CD8-positive, alpha-beta memory T cell (primary cell): ENCODE measurements at places on chromosomes 12 and 14. TPM values are rescaled to one million over a fixed set of nuclear protein-coding genes. Genes with fewer than 3 reads are reported as not detected.

Gene FSCB
- not detected for polyA plus RNA-seq

GRCh38 chr14:87840906-87841305 is 152.1 kb downstream of the GALC start:
- no peak for DNase-seq

GRCh38 chr12:120783197-120783596 is 57.6 kb downstream of the ACADS start:
- no peak for DNase-seq

GRCh38 chr12:29627221-29627620 is 129.7 kb upstream of the OVCH1 start:
- DNase-seq: no peak

Gene PRIMA1
- polyA plus RNA-seq: not detected

DNA sequence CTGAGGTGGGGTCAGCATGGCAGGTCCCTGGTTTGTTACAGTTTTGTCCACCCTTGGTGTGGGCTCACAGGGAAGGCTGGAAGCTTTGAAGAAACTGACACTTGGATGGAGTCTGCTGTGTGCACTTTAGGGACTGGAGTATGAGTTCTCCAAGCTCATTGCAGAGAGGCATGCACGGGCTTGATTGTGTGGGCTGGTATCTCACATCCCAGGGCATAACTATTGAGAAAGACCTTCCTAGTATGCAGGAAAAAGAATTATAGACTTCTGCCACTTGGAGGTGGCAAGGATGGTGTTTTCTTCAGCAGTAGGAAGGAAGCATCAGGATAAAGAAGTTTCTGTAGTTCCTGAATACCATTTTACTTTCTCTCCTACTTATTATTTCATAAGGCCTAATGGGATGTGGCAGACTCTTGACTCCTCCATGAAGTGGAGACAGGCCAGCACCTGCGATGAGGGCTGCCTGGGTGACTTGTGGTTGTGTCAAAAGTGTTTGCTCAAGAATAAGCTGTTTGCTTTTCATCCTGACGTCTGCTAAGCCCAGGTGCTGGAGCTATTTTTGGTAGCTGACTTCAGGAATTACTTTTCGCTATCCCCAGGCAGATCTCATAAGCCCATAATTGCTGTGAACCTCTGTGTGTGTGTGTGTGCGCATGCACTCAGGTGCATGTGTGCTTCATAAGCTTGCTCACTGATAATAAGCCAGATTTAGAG is 125.8 kb downstream of the KTN1 start:
- no peak for DNase-seq

DNA sequence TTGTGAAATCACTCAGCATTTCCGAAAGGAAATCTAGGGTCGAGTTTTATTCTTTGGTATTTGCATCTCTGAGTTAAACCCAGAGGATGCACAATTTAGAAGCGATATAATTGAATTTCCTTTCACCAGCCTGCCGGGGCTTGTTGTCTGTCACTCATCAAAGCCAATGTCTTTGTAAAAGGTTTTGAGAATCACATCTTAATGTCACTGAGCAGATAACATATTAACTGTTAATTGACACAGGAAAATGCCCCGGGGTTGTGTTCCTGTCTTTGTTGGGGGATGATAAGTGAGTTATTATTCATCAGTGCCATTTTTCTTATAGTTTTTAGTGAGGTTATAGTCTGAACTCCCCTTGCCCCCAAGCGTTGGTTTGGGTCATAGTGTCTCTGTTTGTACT is 73.4 kb downstream of the DUSP6 start:
- DNase-seq: no peak

GRCh38 chr14:104845033-104845666 is 19.9 kb upstream of the CEP170B start:
- DNase-seq: no peak

DNA sequence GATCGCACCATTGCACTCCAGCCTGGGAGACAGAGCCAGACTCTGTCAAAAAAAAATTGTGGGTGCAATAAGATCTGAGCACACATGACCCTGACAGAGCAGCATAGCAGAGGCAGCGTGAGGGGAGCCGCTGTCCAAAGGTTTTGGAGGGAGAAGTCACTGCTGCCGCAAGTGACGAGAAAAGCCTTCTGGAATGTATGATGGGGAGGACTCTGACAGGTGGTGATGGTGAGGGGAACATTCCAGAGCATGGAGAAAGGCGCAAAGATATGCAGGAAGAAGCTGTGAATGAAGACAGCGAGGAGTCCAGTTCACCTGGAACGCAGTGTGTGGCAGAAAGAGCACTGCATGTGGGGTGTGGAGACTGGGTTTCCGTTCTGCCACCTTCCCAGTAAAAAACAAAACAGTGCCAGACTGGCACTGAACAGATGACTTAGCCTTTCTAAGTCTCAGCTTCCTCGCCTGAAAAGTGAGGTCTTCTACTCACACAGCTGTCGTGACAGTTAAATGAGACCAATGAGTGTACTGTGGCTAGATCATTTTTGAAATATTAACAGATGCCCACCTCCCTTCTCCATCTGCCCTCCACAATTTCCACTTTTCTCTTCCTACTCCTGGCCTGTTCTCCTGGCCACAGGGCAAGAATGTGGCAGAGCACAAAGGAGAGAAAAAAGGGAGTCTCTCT is 53.4 kb upstream of the PTHLH start:
- DNase-seq: no peak

DNA sequence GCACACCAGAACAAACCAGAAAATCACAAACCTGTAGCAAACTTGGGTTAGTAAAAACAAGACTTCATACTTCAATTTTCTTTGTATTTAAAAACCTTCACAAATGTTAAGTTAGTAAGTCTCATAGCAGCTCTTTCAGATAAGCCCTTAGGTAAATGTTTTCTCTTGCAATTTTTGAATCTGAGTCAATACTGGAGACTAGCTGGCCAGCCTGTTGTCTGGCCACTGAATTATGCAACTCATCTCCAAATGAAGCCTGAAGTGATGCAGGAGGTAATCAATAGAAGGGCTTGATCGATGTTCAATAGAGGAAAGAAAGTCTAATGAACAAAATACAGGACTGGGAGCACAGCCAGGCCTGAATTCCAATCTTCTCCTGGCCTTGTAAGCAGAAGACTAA is 465.2 kb downstream of the LRIG3 start:
- no peak for DNase-seq

Gene CEP290
- polyA plus RNA-seq: 9.8 TPM

Gene LRCOL1
- polyA plus RNA-seq: not detected

GRCh38 chr14:68308726-68309520 is 483.9 kb downstream of the ZFP36L1 start:
- no peak for DNase-seq

DNA sequence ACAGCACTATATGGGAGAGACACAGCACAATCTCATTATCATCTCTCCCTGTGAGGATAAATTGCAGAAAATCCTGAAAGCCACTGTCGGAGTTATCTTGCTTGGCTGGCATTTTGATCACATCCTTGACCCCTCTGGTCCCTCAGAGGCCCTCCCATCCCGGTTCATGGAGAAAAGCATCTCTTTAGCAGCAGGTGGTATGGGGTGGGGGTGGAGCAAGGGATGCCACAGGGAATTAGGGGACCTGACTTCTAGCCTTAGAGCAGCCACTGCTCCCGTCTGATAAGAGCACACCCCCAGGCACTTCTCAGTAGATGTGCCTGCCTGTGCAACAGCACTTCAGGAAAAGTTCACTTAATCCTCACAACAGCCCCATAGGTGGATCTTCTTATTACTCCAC is 38.6 kb downstream of the GRIN2B start:
- no peak for DNase-seq

DNA sequence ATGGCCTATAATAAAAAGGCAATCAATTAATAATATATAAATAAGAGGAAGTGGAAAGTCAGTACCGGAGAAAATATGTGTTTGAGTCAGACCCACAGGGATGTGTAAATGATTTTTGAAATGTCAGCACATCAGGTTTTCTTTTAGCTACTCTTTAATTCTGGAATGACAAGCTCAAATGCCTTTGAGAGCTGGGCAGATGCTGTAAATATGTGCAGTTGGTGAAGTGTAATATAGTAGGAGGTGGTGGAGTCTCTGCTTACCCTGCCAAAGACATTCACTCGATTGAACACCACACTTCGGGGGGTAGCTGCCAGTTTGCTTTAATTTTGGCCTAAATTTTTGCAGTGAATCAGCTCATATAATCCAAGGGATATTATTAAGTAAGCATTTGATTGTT is 93.0 kb downstream of the PLEKHA5 start:
- no peak for DNase-seq

- DNase-seq: no peak
Measured at GRCh38 chr14:66628636-66629035, 120.7 kb downstream of the GPHN start.

DNA sequence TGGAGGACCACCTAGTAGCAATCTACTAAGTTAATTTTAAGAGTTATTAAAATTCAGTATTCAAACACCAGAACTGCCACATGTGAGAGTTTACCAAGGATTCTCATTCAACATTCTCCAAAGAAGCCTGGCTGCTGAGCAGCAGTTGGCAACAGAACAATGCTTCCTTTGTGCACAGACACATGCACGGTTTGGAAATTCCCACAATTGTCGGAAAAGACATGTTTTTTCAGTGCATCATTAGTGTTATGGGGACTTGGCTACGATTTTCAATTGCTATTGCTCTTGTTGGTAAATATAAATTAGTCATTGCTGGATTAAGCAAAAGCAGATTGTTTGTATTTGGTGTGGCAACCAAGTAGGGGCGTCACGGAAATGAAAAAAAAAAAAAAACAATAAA is 22.2 kb downstream of the ST8SIA1 start:
- DNase-seq: no peak

GRCh38 chr12:76272287-76272686 is 75.9 kb downstream of the BBS10 start:
- DNase-seq: no peak

- no peak for DNase-seq
Measured at GRCh38 chr14:52067873-52068614, 815 bp downstream of the NID2 start.

DNA sequence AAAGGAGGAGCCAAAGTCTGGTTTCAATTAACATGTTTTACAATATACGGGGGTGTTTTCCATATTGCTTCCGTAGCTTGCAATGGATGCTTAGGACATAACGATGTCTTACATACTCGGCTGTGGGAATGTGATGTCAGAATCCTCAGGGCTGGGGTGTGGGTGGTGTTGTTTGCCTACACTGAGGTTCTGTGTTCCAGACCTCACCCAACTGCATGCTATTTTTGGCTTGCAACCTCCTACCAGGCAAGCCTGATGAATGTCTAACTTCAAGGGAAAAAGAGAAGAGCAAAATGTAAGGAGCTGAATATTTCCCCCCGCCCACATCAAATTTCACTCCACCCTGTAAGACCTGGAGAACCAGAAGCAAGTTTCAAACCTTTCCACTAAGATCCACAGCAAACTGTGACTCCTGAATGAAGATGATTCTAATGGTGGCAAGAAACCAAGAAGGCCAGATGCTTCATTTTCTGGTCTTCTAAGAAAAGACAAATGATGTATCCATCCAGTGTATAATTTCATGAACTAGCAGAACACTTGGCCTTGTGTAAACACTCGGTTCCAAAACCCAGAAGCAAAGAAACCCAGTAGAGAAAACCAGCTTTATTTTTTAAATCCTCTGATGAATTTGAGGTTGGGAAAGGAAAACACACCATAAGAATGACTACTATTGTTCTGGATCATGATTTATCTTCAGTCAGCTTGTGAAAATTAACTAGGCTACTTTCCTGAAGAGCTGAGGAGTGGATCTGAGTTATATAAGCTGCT is 227.9 kb downstream of the DACT1 start:
- DNase-seq: no peak

Gene GZMH
- 336 TPM for polyA plus RNA-seq

- peak; percentile 29 for DNase-seq
Measured at GRCh38 chr12:50765095-50765911, 1.4 kb downstream of the ATF1 start.

- no peak for DNase-seq
Measured at GRCh38 chr12:12691549-12691948, 4.4 kb downstream of the GPR19 start.

DNA sequence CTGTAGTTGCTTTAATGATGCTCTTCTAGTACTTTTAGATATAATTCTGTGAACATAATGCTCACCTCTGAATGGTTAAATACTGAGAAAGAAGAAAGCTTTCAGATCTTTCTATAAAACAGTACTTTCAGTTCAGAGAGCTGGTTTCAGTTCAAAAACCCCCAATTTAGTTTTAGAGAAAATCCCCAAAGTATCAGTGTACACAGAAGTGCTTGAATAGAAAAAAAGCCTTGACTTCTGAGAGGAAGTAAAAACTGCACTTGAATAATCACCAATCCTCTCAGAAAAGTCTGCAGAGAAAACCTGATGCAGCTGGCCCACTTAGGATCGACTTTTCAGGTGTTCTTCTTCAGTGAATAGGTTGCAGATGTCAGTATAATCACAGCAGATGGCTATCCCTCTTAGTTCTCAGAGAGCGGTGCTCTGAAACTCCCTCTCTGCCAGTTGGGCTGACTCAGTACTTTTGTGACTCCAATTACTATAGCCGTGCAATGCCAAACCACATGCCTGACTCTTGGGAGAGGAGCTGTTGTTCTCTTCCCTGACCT is 616.3 kb downstream of the LRFN5 start:
- DNase-seq: no peak

Gene C1S
- not detected for polyA plus RNA-seq

Gene CACNA2D4
- polyA plus RNA-seq: 7.6 TPM

Gene TMEM121
- polyA plus RNA-seq: 3.8 TPM

Gene CLEC4D
- not detected for polyA plus RNA-seq

DNA sequence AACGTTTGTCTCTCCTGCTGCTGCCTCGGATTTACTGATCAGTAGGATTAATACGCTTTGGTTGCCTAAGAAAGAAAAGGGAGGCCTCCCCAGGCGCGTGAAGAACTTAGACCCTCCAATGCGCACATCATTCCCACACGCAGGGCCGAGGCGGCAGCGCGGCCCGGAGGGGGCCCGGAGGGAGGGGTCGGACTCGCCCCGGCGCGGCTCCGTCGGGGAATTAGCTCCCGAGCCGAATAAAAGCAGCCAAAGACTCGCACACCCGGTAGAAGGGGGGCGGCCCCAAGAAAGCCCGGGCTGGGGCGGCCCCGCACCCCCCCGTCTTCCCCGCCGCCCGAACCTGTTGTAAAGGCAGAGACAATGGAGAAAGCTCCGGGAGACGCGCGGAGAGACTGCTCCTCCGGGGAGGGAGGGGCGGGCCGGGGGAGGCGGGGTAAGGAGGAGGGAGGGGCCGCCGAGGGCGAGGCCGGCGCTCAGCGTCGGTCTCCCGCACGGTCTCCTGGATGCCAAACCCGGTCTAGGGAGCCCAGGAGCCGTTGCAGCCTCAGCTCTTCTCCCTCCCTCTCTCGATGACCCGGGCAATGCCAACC is at the start of gene NELL2:
NELL2 (minus strand) TSS at position 362 of the 590 bp plus-strand sequence. CDS start 446 bp downstream, outside the sequence.
- peak; percentile 59 for DNase-seq

Gene GPR84
- not detected for polyA plus RNA-seq

- no peak for DNase-seq
Measured at GRCh38 chr12:25960143-25960542, 1.7 kb downstream of the RASSF8 start.

GRCh38 chr12:71671311-71671710 is 7.2 kb downstream of the THAP2 start:
- no peak for DNase-seq

Gene TOMM20L
- polyA plus RNA-seq: not detected

Gene CPNE6
- not detected for polyA plus RNA-seq

Gene EFS
- not detected for polyA plus RNA-seq
